ENCODE measurements at places on chromosomes 3 and 15. TPM values are rescaled to one million over a fixed set of nuclear protein-coding genes. Genes with fewer than 3 reads are reported as not detected.

DNA sequence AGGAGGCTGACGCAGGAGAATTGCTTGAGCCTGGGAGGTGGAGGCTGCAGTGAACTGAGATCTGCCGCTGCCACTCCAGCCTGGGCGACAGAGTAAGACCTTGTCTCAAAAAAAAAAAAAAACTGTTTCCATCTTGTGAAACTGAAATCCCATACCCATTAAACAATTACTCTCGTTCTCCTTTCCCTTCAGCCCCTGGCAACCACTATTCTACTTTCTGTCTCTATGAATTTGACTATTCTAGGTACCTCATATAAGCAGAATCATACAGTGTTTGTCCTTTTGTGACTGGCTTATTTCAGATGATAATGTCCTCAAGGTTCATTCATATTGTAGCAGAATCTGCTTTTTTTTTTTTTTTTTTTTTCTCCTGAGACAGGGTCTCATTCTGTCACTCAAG lies 51.5 kb upstream of the UBE2E1 start:
- peaks cover 4% of the 10 kb centered on the region for H3K4me1 ChIP-seq
- H3K4me3 ChIP-seq, result no peak overlapping the region
- H3K27me3 ChIP-seq, result no peaks in the 10 kb centered on the region
- DNase-seq, result no peak
- no peak overlapping the region for H3K27ac ChIP-seq

GRCh38 chr15:51205050-51205975 lies 110.6 kb upstream of the TNFAIP8L3 start:
- H3K27ac ChIP-seq, result no peak overlapping the region
- H3K36me3 ChIP-seq, result no peaks in the 10 kb centered on the region
- H3K27me3 ChIP-seq, result no peaks in the 10 kb centered on the region
- H3K4me1 ChIP-seq, result no peaks in the 10 kb centered on the region
- no peak overlapping the region for H3K4me3 ChIP-seq

GRCh38 chr3:143232981-143233380 lies 113.4 kb downstream of the CHST2 start:
- H3K4me3 ChIP-seq, result no peak overlapping the region
- H3K36me3 ChIP-seq, result no peaks in the 10 kb centered on the region
- DNase-seq, result no peak

DNA sequence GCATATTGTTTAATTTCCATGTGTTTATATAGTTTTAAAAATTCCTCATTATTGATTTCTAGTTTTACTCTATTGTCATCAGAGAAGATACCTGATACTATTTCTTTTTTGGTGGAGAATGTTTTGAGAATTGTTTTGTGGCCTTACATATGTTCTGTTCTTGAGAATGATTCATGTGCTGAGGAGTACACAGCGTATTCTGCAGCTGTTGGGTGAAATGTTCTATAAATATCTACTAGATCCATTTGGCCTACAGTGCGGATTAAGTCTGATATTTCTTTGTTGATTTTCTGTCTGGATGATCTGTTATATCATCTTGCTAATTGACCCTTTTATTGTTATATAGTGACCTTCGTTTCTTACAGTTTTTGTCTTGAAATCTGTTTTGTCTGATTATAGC lies 109.7 kb downstream of the UBE2E2 start:
- no peaks in the 10 kb centered on the region for H3K27me3 ChIP-seq
- DNase-seq, result no peak
- no peaks in the 10 kb centered on the region for H3K4me1 ChIP-seq
- H3K27ac ChIP-seq, result no peak overlapping the region

- H3K27me3 ChIP-seq, result no peaks in the 10 kb centered on the region
- no peak for DNase-seq
- no peak overlapping the region for H3K27ac ChIP-seq
- no peak overlapping the region for H3K4me3 ChIP-seq
- H3K36me3 ChIP-seq, result no peaks in the 10 kb centered on the region
Observed at GRCh38 chr3:157064402-157064801, 95.5 kb downstream of the CCNL1 start.

- H3K4me3 ChIP-seq, result no peak overlapping the region
- H3K36me3 ChIP-seq, result no peaks in the 10 kb centered on the region
- no peak overlapping the region for H3K27ac ChIP-seq
- no peaks in the 10 kb centered on the region for H3K4me1 ChIP-seq
- no peak for DNase-seq
Observed at GRCh38 chr15:30788595-30788994, 115.1 kb upstream of the FAN1 start.

- H3K36me3 ChIP-seq, result no peaks in the 10 kb centered on the region
- H3K4me3 ChIP-seq, result no peak overlapping the region
- H3K27ac ChIP-seq, result no peak overlapping the region
- H3K4me1 ChIP-seq, result no peaks in the 10 kb centered on the region
Observed at GRCh38 chr3:149473357-149474249, 894 bp upstream of the TM4SF4 start.

- H3K36me3 ChIP-seq, result no peaks in the 10 kb centered on the region
- no peaks in the 10 kb centered on the region for H3K27me3 ChIP-seq
- no peak for DNase-seq
- no peak overlapping the region for H3K4me3 ChIP-seq
- H3K27ac ChIP-seq, result no peak overlapping the region
Observed at GRCh38 chr15:68700455-68701123, 120.1 kb downstream of the ANP32A start.

DNA sequence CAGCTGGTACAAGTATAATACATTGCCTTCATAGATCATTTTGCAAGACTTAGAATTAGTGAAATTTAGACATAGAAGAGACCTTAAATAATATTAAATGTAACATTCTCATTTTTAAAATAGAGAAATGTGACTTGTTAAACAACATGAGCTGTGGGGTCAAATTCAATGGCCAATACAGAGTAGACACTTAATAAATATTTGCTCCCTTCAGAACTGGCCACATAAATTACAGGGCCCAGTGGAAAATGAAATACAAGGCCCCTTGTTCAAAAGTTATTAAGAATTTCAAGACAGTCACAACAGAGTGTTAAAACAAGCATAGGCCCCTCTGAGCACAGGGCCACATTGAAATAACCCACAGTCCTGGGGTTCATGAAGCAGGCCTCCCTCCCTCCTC lies 58.1 kb upstream of the PHLDB2 start:
- H3K4me3 ChIP-seq, result no peak overlapping the region
- no peaks in the 10 kb centered on the region for H3K36me3 ChIP-seq
- no peak overlapping the region for H3K27ac ChIP-seq
- no peaks in the 10 kb centered on the region for H3K4me1 ChIP-seq
- H3K27me3 ChIP-seq, result no peaks in the 10 kb centered on the region
- DNase-seq, result no peak

- no peaks in the 10 kb centered on the region for H3K27me3 ChIP-seq
- H3K27ac ChIP-seq, result no peak overlapping the region
- no peak overlapping the region for H3K4me3 ChIP-seq
Observed at GRCh38 chr15:80852676-80853075, 73.5 kb downstream of the CEMIP start.

- no peak for DNase-seq
- no peaks in the 10 kb centered on the region for H3K4me1 ChIP-seq
- H3K27ac ChIP-seq, result no peak overlapping the region
- H3K4me3 ChIP-seq, result no peak overlapping the region
- H3K27me3 ChIP-seq, result no peaks in the 10 kb centered on the region
- no peaks in the 10 kb centered on the region for H3K36me3 ChIP-seq
Observed at GRCh38 chr3:16067837-16068471, 106.5 kb upstream of the GALNT15 start.

GRCh38 chr15:93486407-93487117 lies 397.6 kb upstream of the RGMA start:
- no peak overlapping the region for H3K27ac ChIP-seq
- no peaks in the 10 kb centered on the region for H3K27me3 ChIP-seq
- DNase-seq, result no peak
- no peaks in the 10 kb centered on the region for H3K36me3 ChIP-seq
- no peaks in the 10 kb centered on the region for H3K4me1 ChIP-seq

GRCh38 chr3:104069114-104069513 lies 1297.6 kb upstream of the ALCAM start:
- no peaks in the 10 kb centered on the region for H3K27me3 ChIP-seq
- DNase-seq, result no peak
- H3K36me3 ChIP-seq, result no peaks in the 10 kb centered on the region
- no peak overlapping the region for H3K4me3 ChIP-seq
- H3K4me1 ChIP-seq, result no peaks in the 10 kb centered on the region

DNA sequence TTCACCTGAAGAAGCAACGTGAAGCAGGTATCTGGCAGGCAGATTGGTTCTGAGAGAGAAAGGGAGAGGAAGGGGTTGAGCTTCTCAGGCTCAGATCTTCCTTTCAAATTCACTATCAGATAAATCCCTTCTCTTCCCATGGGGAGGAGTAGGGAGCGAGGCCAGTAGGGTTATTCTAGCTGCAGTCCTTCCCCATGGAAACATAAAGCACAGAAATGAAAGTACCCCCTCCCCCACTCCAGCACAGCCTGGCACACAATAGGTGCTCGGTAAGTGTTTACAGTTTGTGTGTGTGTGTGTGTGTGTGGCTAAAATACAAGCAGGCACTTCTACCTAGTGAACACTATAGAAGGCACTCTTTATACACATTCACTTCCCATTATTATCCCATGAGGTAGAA lies 20.8 kb upstream of the VPS8 start:
- no peaks in the 10 kb centered on the region for H3K36me3 ChIP-seq
- H3K4me3 ChIP-seq, result no peak overlapping the region
- no peaks in the 10 kb centered on the region for H3K27me3 ChIP-seq

GRCh38 chr15:81268881-81269601 lies 54.9 kb downstream of the STARD5 start:
- DNase-seq, result no peak
- no peaks in the 10 kb centered on the region for H3K36me3 ChIP-seq
- H3K27ac ChIP-seq, result peak overlapping the region; percentile 56
- no peaks in the 10 kb centered on the region for H3K27me3 ChIP-seq
- H3K4me1 ChIP-seq, result peaks cover 9% of the 10 kb centered on the region
- H3K4me3 ChIP-seq, result no peak overlapping the region

GRCh38 chr3:127990051-127990450 lies 62.2 kb upstream of the SEC61A1 start:
- no peak overlapping the region for H3K27ac ChIP-seq
- no peaks in the 10 kb centered on the region for H3K4me1 ChIP-seq
- no peak overlapping the region for H3K4me3 ChIP-seq
- DNase-seq, result no peak

GRCh38 chr15:98794211-98794610 lies 145.9 kb downstream of the IGF1R start:
- H3K27ac ChIP-seq, result no peak overlapping the region
- no peaks in the 10 kb centered on the region for H3K36me3 ChIP-seq
- no peak overlapping the region for H3K4me3 ChIP-seq
- no peak for DNase-seq
- H3K27me3 ChIP-seq, result no peaks in the 10 kb centered on the region
- peaks cover 25% of the 10 kb centered on the region for H3K4me1 ChIP-seq

GRCh38 chr15:87816811-87817210 lies 439.7 kb downstream of the NTRK3 start:
- no peaks in the 10 kb centered on the region for H3K4me1 ChIP-seq
- H3K27me3 ChIP-seq, result no peaks in the 10 kb centered on the region
- H3K27ac ChIP-seq, result no peak overlapping the region

GRCh38 chr15:73617913-73618312 lies 15.3 kb downstream of the NPTN start:
- no peaks in the 10 kb centered on the region for H3K27me3 ChIP-seq
- H3K27ac ChIP-seq, result no peak overlapping the region
- H3K36me3 ChIP-seq, result no peaks in the 10 kb centered on the region
- no peaks in the 10 kb centered on the region for H3K4me1 ChIP-seq
- DNase-seq, result no peak
- H3K4me3 ChIP-seq, result no peak overlapping the region

GRCh38 chr3:135896613-135897012 lies 68.9 kb upstream of the PPP2R3A start:
- H3K4me3 ChIP-seq, result no peak overlapping the region
- H3K27ac ChIP-seq, result no peak overlapping the region
- H3K36me3 ChIP-seq, result no peaks in the 10 kb centered on the region
- no peaks in the 10 kb centered on the region for H3K4me1 ChIP-seq
- DNase-seq, result no peak

GRCh38 chr3:156416846-156417558 lies 137.9 kb downstream of the SSR3 start:
- DNase-seq, result no peak
- no peaks in the 10 kb centered on the region for H3K4me1 ChIP-seq
- no peak overlapping the region for H3K4me3 ChIP-seq
- H3K27ac ChIP-seq, result no peak overlapping the region

GRCh38 chr3:83843716-83844115 lies 1115.1 kb upstream of the CADM2 start:
- H3K27me3 ChIP-seq, result no peaks in the 10 kb centered on the region
- no peaks in the 10 kb centered on the region for H3K36me3 ChIP-seq
- H3K27ac ChIP-seq, result no peak overlapping the region
- H3K4me3 ChIP-seq, result no peak overlapping the region

GRCh38 chr3:27345959-27346865 lies 23.0 kb downstream of the NEK10 start:
- H3K27ac ChIP-seq, result no peak overlapping the region
- H3K27me3 ChIP-seq, result no peaks in the 10 kb centered on the region
- no peaks in the 10 kb centered on the region for H3K4me1 ChIP-seq
- no peak overlapping the region for H3K4me3 ChIP-seq
- H3K36me3 ChIP-seq, result no peaks in the 10 kb centered on the region

- no peak overlapping the region for H3K27ac ChIP-seq
- DNase-seq, result no peak
- H3K27me3 ChIP-seq, result no peaks in the 10 kb centered on the region
- no peaks in the 10 kb centered on the region for H3K4me1 ChIP-seq
- no peaks in the 10 kb centered on the region for H3K36me3 ChIP-seq
- H3K4me3 ChIP-seq, result no peak overlapping the region
Observed at GRCh38 chr15:68653801-68654200, 75.0 kb downstream of the CORO2B start.

- H3K4me3 ChIP-seq, result no peak overlapping the region
- no peaks in the 10 kb centered on the region for H3K36me3 ChIP-seq
- H3K27ac ChIP-seq, result no peak overlapping the region
- peaks cover 24% of the 10 kb centered on the region for H3K4me1 ChIP-seq
Observed at GRCh38 chr3:167728632-167729323, 5.9 kb downstream of the PDCD10 start.

GRCh38 chr3:195095035-195095703 lies 175.8 kb downstream of the XXYLT1 start:
- H3K36me3 ChIP-seq, result no peaks in the 10 kb centered on the region
- H3K4me3 ChIP-seq, result no peak overlapping the region
- DNase-seq, result no peak
- H3K27ac ChIP-seq, result no peak overlapping the region

- no peaks in the 10 kb centered on the region for H3K4me1 ChIP-seq
- no peak overlapping the region for H3K27ac ChIP-seq
- DNase-seq, result no peak
- no peaks in the 10 kb centered on the region for H3K27me3 ChIP-seq
- no peak overlapping the region for H3K4me3 ChIP-seq
Observed at GRCh38 chr15:50055750-50056157, 63.3 kb downstream of the ATP8B4 start.

The ABHD14A gene
- polyA plus RNA-seq, result 76.3 TPM

The CFAP20DC gene
- polyA plus RNA-seq, result not detected

The PLA2G4D gene
- not detected for polyA plus RNA-seq

The GRK7 gene
- polyA plus RNA-seq, result not detected

The DNAH12 gene
- not detected for polyA plus RNA-seq

The RPL32 gene
- 4,415 TPM for polyA plus RNA-seq

The IL12A gene
- polyA plus RNA-seq, result 0.17 TPM

The DHFR2 gene
- polyA plus RNA-seq, result 3.0 TPM

The GP5 gene
- 3.8 TPM for polyA plus RNA-seq

The ZNF385D gene
- not detected for polyA plus RNA-seq

The ZSCAN2 gene
- polyA plus RNA-seq, result 4.9 TPM

The PLOD2 gene
- polyA plus RNA-seq, result not detected

The EIF4G1 gene
- 59.1 TPM for polyA plus RNA-seq
